ENCODE measurements at places on chromosomes 6 and 20. TPM values are rescaled to one million over a fixed set of nuclear protein-coding genes. Genes with fewer than 3 reads are reported as not detected.

Gene ETV7
- total RNA-seq, result 0.14 TPM

Gene LAMA5
- 260 TPM for total RNA-seq

Gene CST2
- total RNA-seq, result 0.27 TPM

Gene TGM2
- 343 TPM for total RNA-seq

Gene HIVEP1
- 8.4 TPM for total RNA-seq

Gene PSMF1
- total RNA-seq, result 209 TPM

Gene SNAP91
- total RNA-seq, result 0.07 TPM

Gene HRH3
- total RNA-seq, result not detected

Gene CEP162
- 1.6 TPM for total RNA-seq

Gene SAMD5
- total RNA-seq, result 0.62 TPM

Gene MAPK13
- 1.00 TPM for total RNA-seq

Gene ADGRF1
- total RNA-seq, result not detected

Gene GABRR1
- total RNA-seq, result not detected

Gene OPRL1
- total RNA-seq, result 0.97 TPM

Gene BTBD9
- 1.8 TPM for total RNA-seq

Gene SLC35D3
- total RNA-seq, result 0.14 TPM

Gene LST1
- total RNA-seq, result 0.36 TPM

Gene PDYN
- not detected for total RNA-seq

Gene TNF
- 0.14 TPM for total RNA-seq

Gene CPXM1
- not detected for total RNA-seq

Gene CPNE5
- total RNA-seq, result 0.20 TPM

Gene UFL1
- total RNA-seq, result 8.8 TPM

Gene CDS2
- total RNA-seq, result 63.5 TPM

Gene COL9A3
- 0.96 TPM for total RNA-seq

Gene CLPSL2
- 1.0 TPM for total RNA-seq

Gene SMOC2
- not detected for total RNA-seq

Gene EBF4
- 3.9 TPM for total RNA-seq

Gene ERVFRD-1
- total RNA-seq, result not detected

Gene CFB
- 1.9 TPM for total RNA-seq

Gene FAM229B
- 7.9 TPM for total RNA-seq

Gene HLA-DOA
- not detected for total RNA-seq

Gene MYMX
- not detected for total RNA-seq

Gene FAM217A
- not detected for total RNA-seq

Gene PCSK2
- total RNA-seq, result not detected

Gene C4B
- total RNA-seq, result 1.5 TPM

Gene C6orf132
- 2.5 TPM for total RNA-seq

Gene FABP7
- not detected for total RNA-seq

Gene SLPI
- 15.2 TPM for total RNA-seq

Gene C6orf52
- 1.6 TPM for total RNA-seq

Gene TMEM244
- not detected for total RNA-seq

Gene ADGRF5
- total RNA-seq, result not detected

Gene SLA2
- 0.12 TPM for total RNA-seq

Gene RRAGD
- 5.4 TPM for total RNA-seq

Gene BMP2
- 0.29 TPM for total RNA-seq

Gene DDX39B
- total RNA-seq, result 336 TPM

Gene TSHZ2
- total RNA-seq, result not detected

Gene MROH8
- total RNA-seq, result 1.2 TPM

Data from A549 treated with Mapracorat at 1 μM for 4 hours (cell line).